NCI-H2107 (cell line): ENCODE measurements at places on chromosomes 6 and 20.

DNA sequence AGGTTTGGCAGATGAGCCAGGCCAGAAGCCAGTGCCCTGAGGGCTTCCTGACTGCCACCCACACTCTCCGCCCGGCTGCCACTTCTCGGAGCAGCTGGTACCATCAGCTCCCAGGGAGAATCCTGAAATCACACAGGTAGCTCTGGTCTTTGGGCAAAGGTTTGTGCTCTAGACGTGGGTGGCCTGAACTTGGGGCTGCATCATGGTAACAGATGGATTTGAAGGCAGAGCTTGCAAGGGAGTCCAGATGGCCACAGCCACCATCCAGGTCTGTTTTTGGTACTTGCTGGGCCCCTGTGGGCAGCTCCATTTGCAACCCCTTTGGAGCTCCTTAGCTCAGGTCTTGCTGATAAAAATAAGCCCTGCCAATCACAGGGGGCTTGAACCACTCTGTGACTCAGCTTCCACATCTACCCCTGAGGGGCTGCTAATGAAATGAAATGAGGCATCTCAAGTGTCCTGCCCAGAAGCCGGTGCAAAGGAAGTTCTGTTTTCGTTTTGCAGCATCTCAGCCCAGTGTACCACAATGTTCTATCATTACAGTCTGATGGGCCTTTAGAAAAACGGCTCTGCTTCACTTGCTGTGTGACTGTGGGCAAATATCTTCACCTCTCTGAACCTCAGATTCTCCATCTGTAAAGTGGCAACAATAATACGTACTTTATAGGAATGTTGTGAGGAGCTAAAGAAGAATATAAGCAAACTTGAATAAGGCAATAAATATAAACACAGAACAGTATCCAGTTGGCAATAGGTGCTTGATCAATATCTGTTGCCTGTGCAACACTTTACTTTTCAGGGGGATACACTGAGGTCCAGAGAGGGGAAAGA is 25.1 kb upstream of the CDH22 start:
- no peak for DNase-seq

GRCh38 chr6:15088904-15089568 is 156.8 kb upstream of the JARID2 start:
- DNase-seq: no peak

DNA sequence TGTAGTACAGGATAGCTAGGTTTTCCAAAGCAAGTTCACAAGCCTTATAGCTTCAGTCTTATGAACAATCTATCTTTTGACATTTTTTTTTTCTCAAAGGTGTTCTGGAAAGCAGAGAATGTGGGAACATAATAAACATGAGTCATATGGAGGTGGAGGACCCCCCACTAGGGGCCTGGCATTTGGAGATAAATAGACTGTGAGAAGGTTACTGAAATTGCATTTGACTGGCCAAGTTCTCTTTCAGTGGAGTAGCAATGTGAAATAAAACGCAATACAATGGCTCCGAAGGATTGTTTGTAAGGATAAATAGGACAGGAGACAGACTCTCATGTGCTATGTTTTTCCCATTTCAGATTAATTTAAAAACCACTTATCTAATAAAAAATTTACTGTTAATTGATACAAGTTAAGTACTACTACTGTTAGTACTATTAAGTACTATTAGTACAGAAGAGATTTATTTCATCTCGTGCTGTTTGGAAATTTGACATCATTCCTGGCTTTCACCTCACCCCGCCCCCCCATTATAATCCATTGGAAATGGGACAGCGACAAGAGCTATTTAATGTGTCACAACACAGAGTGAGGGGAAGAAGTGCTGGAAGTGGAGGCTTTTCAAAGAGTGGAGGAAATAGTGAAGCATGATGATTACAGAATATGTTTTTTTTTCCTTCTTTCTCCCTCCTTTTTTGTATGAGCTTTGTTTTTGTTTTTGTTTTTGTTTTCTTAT is 122.6 kb upstream of the ID4 start:
- DNase-seq: no peak

- no peak for DNase-seq
Measured at GRCh38 chr6:96394727-96395126, 126.9 kb upstream of the UFL1 start.

- DNase-seq: no peak
Measured at GRCh38 chr20:37808233-37809070, 94.5 kb upstream of the VSTM2L start.

GRCh38 chr6:20589266-20589665 is 55.0 kb downstream of the CDKAL1 start:
- no peak for DNase-seq

DNA sequence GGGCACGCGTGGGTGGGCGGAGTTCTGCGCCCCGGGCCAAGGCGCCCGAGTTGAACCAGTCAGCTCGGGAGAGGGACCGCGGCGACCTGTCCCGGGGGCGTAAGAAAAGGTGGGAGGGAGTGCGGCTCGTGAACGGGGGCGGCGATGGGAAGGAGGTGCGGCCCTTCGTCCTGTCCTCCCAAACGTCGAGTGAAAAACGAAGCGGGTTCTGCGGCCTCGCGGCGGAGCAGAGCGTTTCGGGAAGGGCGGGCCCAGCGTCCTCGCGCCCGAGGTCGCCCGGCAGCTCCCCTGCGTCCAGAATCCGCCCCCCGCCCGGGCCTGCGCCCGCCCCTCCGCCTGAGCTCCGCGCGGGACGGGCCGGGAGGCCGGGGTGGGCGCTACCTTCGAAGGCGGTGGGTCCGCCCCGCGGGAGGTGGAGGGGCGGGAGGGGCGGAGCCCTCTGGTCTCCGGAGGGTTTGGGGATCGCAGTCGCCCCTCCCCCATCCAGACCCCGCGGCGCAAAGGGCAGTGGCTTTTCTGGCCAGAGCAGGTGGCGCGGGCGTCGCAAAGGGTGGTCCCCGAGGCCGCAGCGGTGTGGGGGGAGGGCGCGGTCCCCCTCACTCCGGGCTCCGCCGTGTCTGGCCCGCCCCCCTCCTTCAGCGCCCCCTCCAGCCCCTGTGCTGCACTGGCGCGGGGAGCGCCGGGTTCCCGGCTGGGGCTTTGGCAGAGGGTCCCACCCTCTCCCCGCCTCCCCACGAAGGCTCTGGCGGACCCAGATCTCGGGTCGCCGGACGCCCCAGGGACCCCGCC is 838 bp downstream of the STMN3 start:
- no peak for DNase-seq

GRCh38 chr6:31497531-31498476 is at the start of gene MICB:
MICB (plus strand) TSS chr6:31498145; CDS start chr6:31498194, 49 bp downstream.
- DNase-seq: no peak

GRCh38 chr6:17986656-17987446 is 584 bp downstream of the KIF13A start:
- DNase-seq: no peak
